ENCODE measurements at places on chromosomes 4 and X.

DNA sequence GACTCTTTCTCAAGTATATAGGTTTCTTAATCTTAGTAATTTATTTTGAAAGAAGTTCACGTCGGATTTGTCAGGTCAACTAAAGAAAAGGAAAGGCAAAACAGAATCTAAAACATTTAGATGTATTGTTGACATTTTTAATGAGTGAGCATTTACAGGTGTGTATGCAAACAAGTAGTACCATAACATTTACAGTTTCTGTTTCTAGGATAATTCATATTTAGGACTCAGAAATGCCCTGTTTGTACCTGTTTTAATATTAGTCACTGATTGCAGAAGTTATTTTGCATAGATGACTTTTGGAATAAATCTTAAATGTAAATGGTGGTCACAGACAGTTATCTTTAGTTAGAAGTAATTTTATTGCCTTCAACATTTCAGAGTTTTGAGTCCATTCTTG is 151.3 kb upstream of the NUDT6 start:
- no peak for DNase-seq

DNA sequence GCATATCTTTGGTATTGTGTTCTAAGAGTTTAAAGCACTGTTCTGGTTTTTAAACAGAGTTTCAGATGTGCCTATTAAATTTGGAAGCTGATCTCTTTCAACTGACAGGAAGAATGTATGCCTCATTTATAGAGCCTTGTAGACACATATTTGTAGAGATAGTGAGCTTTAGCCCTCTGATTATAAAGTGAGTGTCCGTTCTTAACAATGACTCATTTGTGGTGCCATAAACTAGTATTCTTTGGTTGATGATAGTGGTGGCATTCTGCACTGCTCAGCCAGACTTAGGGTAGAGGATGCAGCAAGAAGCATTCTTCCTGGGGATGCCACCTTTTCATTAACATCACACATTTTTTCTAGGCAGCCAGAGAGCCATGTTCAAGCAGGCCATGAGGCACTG is 121.7 kb downstream of the TLL1 start:
- DNase-seq: no peak

DNA sequence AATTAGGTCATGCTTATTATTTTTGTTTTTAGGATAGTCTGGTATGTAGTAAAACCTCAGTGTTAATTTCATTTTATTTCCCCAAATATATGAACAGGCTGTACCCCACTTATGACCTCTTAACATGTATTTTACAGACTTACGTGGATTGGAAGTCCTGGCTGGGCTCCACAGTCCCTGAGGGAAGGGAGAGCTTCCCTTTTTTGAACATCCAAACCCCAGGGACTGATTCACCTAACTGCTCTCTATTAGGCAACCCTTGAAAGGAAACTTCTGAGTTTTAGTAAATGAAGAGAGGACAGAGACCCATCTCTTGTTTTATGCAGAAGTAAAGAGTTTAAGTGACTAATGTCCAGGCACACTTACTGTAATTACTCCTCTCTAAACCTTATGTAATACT is 233.1 kb upstream of the SPRY1 start:
- no peak for DNase-seq

- DNase-seq: no peak
Observed at GRCh38 chrX:1295550-1295949, 26.9 kb downstream of the CSF2RA start.

GRCh38 chrX:69110116-69110530 is 55.1 kb downstream of the PJA1 start:
- DNase-seq: no peak

- DNase-seq: no peak
Observed at GRCh38 chr4:124420166-124420695, 292.3 kb downstream of the ANKRD50 start.

DNA sequence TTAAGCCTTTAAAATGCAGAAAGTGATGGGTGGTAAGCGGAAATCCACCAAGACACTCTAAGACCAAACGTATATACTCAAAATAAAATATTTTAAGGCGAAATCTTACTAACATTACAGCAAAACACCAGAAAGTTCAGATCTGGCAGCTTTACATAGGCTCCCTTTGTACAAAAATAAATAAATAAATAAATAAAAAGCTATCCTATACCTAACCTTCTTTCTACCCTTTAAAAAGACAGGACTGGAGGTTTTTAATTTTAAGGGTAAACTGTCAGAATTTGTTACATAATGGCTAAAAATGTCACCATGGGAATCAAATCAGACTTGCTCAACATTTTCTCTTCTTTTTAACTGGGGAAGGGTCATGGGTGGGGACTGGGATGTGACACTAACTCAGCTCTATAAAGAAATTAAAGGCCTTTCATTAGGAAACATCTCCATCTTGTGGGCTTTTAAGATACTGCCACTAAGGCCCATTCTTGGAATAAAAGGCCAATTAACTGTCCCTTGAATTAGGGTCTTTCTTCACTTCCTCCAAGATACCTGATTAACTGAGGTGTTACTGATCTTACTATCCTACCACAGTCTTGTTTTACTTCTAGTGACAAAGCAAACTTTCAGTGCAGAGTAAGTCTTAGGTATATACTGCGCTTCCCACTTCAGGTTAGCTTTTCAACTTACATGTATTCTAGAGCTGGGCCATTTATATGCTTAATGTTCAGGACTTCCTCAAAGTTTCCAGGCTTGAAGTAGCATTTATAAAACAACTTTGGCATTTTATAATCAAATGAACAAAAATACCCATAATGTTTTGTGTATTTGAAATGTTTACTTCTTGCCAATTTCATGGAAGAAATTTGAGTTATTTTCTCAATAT is 13.3 kb downstream of the HNRNPD start:
- DNase-seq: no peak

DNA sequence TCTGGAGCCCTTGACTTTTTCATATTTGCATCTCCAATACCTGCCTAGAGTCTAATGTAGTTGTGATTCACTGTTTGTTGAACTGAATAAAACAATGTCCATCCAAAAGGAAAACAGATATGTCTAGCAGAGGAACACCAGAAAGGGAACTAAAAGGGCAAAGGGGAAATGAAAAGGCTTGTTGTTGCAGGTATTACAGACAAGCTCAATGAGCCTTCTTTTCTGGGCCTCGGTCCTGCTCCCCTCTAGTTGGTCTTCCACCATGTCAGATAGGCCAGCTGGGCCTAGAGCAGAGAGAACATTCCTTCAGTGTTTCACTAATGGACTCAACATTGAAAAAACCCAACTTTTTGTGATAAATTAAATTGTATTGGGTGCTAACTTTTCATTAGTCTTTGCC is 55.4 kb downstream of the ZFX start:
- no peak for DNase-seq

DNA sequence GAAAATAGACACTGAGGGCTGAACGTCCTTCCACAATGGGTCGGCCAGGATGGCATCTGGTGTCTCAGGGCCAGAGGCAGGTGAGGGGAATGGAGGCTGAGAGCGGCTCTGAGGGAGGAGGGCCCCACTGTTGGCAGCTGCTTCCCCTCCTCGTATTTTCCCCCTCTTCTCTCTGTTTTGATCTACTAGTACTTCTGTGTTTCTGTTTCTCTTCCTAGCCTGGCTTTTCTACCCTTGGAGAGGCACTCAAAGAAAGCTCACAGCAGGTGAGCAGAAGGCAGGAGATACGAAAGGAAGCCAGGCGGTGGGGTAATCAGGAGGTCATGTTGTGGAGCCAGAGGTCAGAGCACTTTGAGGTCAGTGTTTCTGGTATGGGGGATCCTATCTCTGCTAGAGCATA is 151.8 kb upstream of the GATB start:
- peak; percentile 49 for DNase-seq

GRCh38 chr4:17817027-17817426 is 6.2 kb downstream of the NCAPG start:
- DNase-seq: no peak

DNA sequence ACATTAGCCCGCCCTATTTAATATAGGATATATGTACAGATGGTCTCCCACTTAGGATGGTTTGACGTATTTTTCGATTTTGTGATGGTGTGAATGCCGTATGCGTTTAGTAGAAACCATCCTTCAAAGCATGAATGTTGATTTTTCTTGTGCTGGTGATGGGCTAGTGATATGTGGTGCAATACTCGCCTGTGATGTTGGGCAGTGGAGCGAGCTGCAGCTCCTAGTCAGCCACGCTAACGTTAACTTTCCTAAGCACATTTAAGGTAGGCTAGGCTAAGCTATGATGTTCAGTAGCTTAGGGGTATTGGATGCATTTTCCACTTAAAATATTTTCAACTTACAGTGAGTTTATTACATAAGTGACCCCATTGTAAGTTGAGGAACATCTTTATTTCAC is 36.6 kb upstream of the RHOH start:
- no peak for DNase-seq

DNA sequence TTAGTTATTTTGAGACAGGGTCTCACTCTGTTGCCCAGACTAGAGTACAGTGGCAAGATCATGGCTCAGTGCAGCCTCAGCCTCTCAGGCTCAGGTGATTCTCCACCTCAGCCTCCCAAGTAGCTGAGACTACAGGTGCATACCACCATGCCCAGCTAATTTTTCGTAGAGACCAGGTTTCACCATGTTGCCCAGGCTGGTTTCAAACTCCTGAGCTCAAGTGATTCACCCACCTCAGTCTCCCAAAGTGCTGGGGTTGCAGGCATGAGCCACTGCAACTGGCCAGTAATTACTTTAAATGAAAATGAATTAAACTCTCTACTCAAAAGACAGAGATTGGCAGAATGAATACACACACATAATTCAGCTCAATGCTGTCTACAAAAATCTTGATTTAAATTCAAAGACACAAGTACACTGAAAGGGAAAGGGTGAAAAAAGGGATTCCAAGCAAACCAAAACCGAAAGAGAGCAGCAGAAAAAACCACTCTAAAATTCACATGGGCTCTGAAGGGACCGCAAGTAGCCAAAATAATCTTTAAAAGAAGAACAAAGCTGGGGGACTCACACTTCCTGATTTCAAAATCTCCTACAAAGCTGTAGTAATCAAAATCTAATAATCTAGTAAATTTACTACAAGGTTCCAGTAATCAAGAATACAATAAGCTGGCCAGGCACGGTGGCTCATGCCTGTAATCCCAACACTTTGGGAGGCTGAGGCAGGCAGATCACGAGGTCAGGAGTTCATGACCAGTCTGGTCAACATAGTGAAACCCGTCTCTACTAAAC is 11.8 kb upstream of the SPON2 start:
- no peak for DNase-seq

GRCh38 chr4:64230709-64231310 is 178.4 kb downstream of the TECRL start:
- no peak for DNase-seq

GRCh38 chrX:96576368-96576767 is 108.3 kb upstream of the DIAPH2 start:
- DNase-seq: no peak

GRCh38 chrX:40202456-40202855 is 104.7 kb upstream of the BCOR start:
- DNase-seq: no peak

DNA sequence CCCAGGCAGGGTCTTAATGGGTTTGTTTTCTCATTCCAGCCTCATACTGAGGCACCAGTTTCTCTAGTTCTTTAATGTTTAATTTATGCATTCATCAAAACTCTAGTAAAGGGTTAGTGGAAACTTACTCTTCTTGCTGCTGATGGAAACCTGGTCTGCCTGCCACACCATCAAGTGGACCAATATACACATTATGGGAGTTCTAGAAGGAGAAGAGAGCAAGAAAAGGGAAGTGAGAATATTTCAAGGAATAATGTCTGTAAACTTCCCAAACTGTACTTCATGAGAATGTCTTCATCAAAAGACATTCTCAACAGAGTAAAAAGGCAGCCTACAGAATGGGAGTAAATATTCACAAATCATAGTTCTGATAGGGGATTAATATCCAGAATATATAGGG is 20.9 kb upstream of the DHX15 start:
- no peak for DNase-seq

- no peak for DNase-seq
Observed at GRCh38 chr4:70713453-70714078, 8.2 kb upstream of the RUFY3 start.

DNA sequence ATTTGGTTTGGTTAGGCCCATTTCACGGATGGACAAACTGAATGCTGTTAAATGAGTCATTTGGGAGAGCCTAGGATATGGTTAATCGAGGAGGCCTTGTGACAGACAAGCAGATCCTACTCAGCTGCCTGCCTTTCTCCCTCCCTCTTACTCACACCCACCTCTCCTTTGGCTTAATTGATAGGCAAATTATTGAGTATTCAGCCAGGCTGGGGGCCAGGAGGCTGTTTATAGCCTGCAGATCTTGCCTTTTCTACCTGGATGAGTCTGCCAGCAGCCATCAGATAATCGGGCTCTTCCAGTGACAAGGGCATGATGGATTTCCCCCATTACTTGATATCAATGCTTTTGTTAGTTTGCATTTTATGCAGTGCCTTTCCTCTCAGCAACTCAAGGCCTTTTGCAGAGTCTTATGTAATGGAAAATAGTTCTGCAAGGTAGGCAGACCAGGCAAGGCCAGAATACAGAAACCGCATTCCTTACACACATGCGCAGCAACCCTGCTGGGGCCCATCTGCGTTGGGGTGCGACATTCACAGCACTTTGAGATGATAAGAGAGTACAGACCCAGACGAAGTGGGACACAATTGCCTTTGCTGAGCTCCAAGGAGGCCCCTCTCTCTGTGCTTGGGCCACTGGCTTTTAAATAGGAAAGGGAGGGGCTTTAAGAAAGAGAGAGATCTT is 96.2 kb upstream of the ATP6AP2 start:
- DNase-seq: no peak

GRCh38 chr4:122152711-122153226 is 638 bp downstream of the BLTP1 start:
- no peak for DNase-seq

DNA sequence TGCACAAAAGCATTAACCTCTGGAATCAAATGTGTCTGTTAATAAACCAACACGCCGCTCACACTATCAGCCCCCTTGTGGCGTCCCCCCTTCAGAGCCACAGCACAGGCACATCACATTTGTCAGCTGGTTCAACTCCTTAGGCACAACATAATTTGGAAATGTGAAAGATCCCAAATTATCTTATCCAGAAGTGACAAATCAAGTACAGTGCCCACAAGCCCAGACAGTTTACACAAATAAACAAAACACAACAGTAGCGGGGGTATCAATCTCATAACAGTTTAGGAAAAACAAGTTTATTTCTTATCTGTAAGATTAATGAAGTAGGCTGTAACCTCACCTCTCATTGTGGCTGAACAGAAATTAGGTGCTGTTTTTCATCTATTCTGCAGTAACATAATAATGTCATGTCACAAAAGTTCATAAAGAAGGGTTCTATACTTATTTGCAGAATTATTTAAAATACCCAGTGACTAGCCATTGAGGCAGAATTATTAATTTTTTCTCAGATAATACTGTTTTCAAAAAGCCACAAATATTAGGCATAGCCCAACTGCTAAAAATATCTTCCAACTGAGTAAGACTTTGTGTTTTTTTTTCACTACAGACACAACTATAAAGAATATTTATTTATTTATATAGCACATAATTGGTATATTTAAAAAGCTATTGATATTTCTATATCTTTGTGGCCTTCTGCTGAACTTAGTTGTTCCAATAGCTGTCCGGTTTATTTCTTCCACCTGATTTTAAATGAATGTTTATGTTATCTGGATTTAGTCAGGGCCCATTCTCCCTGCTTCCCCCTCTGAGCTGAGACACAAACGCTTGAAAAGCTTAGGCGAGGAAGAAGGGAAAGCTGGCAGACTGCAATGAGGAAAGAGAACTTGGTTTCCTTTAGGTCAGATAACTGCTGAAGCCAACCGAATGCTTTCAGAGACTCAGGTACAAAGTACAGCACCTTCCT is 214.7 kb downstream of the QDPR start:
- DNase-seq: no peak

Measured in vagina (tissue), 2 donors.